Hepatic stellate cell (primary cell): ENCODE measurements at places on chromosomes 1 and 21.

DNA sequence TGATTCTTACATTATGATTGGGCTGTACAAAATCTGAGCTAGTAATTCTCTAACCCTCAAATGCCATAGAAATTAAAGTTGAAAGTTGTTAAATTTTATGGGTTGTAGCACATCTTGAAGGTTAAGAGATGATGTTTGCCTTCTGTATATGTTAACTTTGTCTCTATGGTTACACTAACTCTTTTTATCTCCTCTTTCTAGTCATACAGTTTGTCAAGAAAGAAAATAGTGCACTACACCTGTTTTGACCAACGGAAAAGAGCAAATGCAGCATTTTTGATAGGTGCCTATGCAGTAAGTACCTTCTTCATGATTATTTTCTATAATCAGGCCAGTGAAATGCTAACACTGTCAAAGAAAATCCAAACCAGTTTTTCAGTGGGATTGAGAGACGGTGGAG is 38.2 kb downstream of the CDC14A start:
- DNase-seq: no peak

DNA sequence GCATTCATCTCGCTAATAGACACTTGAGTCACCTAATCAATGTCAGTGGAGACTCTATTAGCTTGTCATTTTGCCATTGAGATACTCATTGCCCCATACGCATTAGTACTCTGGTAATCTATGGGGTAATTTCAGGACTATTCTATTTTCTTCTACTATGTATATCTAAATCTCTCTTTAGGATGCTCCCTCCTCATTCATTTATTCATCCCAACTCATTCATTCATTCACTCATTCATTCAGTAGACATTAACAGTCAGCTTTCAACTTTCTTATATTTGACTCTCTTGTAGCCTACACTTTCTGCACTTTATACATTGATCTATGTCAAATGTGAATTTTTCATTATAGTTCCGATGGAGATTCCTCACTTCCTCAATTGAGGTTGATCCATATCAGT is 170.9 kb downstream of the ASTN1 start:
- no peak for DNase-seq

DNA sequence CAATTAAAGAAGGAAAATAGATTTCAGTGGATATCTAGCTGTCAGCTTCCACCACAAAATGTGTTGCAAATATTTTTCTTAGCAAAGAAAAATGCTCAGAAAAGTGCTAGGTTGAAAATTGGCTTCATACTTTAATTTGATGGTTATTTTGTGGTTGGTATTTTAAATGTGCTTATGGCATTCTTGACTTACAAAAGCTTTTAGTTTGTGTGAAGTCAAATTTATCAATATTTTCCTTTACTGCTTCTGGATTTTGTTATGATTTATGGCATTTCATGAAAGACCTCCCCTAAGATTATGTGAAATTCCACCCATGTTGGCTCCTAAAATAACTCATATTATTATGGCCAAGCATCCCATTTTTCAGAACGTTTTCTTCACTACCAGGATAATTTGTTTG is 51.5 kb downstream of the PSMG1 start:
- no peak for DNase-seq

DNA sequence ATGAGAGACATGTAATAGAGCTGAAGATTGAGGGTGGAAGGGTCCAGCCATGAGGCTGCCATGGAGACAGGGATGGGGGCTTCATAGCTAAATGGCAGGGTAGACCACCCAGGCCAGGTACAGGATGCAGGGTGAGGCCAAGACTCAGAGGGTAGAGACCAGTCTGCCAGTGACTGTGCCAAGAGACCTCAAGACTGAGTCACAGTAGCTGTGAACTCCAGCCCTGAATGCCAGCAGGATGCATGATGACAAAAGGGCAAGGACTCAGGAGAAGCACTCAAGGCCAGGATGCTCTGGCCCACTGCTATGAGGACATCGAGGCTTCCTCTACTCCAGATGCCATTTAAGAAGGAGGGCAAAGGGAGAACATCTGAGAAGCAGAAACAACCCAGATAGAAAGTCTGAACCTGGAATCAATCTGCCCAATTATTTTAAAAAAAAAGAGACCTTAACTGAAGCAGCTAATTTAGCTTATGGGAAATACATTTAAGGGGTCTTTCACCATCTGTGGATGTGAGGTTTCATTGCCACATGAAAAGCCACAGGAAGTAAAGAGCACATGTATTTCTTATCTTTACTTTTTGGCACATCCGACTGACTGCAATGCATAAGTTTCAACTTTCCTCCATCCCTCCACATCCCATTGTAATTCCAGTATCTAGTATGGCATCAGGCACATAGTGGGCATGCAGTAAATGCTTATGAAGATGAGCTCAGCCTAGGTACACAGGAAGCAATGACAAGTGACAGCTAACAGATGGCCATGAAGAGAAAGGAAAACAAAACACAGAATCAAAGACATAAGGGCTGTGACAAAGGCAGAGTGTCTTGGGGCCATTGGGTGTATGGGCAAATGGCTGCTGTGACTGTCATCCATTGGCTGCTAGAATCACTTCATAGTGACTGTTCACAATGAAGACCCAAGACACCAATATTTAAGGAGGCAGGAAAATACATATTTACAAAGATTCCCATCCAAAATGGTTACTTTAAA is 40.2 kb downstream of the SUSD4 start:
- DNase-seq: no peak

DNA sequence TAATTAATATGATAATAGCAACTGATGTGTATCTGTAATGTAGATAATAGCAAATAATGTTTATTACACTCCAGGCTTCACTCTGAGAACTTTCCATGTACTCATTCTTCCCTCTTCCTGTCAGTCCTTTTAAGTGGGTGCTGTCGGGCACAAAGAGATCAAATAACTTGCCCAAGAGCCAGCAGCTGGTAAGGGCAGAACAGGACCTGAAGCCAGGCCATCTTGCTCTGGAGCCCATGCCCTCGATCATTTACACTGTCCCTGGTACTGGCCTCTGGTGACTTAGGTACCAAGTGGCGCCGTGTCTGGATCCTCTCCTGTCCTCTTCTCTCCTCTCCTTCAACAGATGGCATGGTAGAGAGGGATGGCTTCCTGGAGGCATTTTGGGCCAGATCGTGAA is 97.2 kb downstream of the VPS13D start:
- no peak for DNase-seq

DNA sequence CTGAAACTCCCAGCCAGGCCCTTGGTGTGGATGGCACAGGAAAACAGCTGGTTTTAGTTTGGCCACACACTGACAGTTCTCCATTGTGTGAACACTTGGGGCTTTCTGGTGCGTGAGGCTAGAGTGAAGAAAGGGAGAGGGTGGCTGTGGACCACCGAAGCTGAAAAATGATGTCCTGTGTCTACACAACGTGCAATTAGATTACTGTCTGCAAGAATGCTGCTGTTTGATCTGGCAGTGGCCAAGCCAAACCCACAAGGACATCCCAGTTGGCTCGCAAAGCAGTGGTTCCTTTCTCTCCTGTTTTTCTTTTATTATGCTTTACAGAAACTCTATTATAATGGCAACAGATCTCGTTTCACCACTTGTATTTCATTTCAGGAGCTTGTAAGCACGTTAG is 58.9 kb downstream of the ERG start:
- DNase-seq: no peak

DNA sequence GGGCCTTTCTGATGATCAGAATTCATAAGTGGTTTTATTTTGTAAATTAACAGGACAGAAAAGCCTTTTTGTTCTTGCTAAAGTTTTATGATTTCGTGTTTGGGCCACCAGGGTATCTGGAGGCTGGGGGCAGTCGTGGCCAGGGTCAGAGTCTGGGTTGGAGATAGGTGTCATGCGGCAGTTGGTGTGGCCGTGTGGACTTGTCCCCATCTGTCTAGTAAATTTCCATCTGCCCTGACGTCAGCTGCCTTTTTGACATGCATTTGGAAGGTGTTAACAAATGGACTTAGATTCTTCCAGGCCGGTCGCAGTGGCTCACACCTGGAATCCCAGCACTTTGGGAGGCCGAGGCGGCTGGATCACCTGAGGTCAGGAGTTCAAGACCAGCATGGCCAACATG is 56.8 kb downstream of the SKI start:
- DNase-seq: no peak

DNA sequence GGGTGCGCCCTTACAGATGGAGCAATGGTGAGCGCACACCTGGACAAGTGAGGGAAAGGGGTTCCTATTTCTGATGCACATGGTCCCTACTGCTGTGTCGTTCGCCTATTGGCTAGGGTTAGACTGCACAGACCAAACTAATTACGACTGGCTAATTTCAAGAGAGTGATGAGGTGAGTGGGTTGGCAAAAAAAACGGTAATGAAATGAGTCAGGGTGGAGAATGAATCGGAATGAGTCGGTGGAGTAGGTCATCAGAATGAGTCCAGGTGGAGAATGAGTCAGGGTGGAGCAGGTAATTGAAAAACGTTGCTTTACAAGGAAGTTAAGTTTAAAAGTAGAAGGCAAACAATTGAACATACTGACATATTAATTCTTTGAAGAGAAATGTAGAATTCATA is 79.8 kb downstream of the WDR4 start:
- DNase-seq: no peak

GRCh38 chr1:27071049-27071416 is 58.4 kb upstream of the TENT5B start:
- DNase-seq: peak; percentile 61

DNA sequence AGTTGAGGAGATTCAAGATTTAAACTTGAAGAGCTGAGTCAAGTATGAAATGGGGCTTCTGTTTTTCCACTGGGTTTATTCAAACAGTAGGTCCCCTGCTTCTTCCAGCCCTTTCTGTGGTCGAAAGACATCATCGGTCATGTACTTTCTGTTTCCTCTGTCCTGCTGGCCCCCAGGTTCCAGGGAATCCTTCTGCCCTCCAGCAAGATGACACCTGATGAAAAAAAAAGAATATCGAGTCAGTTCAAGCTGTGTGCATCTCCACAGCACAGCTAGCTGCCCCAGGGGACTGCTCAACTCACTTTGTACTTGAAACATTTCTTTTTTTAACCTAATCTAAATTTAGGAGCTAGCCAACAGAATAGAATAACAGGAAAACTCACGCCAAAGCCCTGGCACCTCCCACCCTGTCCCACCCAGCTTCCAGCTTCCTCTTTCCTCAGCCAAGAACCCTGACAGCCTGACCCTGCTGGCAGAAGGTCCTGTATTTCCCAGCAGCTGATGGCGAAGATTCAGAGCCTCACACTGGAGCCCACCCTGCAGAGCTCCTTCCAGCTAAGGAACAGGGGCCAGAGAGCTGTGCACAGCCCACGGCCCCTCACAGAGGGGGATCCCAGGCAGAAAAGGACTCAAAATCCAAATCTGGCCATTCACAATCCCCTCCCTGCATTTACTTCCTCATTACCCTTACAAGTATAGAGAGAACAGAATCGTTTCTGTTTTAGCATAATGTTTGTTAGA is 176.5 kb downstream of the PSMG1 start:
- no peak for DNase-seq

- DNase-seq: no peak
Observed at GRCh38 chr1:47434051-47434842, 3.6 kb upstream of the FOXD2 start.

GRCh38 chr1:47211796-47212269 is 20.2 kb downstream of the TAL1 start:
- no peak for DNase-seq

DNA sequence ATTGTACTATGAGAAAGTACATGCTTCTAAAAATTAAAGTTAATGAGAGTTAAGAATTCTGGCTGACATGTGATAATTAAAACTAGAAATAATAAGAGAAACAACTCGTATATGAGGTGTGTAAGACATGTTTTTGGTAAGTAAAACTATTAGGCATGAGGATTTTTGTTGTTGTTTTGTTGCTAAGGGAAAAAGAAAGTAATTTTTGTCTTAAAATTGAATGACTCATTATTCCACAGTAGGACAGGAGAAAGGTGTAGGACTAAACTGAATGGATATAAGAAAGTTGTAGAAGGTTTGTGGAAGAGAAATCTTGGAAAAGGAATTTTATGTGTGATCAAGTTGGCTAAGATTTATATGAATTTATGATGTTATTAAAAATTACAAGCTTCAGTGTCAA is 54.8 kb downstream of the TBX19 start:
- DNase-seq: no peak

- DNase-seq: no peak
Observed at GRCh38 chr1:9633493-9633892, 18.0 kb upstream of the PIK3CD start.

DNA sequence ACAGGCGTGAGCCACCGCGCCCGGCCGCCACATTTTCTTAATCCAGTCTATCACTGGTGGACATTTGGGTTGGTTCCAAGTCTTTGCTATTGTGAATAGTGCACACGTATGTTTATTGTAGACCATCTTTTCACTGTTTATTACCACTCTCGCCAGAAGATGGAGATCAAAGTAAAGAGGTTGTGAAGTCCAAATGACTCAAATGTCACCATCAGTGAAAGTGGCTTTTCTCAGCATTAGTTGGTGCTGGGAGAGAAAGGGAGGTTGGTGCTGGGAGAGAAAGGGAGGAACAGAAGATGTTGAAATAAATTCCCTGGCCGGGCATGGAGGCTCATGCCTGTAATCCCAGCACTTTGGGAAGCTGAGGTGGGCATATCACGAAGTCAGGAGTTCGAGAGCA is 10.4 kb upstream of the UHMK1 start:
- no peak for DNase-seq

GRCh38 chr1:15231714-15232201 is 15.3 kb upstream of the FHAD1 start:
- DNase-seq: no peak

DNA sequence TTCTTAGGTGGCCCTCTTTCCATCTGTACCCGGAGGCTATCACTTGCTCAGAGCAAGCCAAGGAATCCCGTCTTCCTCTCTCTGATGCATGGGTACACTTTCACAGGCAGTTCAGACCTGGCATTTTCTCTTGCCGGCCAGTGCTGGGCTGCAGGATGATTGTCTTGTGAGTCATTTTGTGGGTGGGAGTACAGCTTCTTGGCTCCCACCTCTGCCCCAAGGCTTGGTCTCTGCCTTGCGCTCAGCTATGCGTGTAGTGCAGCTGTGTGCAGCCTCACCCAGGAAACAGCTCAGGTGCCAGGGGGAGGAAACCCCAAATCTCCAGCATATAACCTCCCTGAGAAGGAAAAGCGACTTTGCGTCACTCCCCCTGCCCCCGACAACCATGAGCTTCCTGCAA is 3.9 kb upstream of the AJAP1 start:
- no peak for DNase-seq

- no peak for DNase-seq
Observed at GRCh38 chr1:197402189-197402588, 134.1 kb downstream of the CRB1 start.

- DNase-seq: peak; percentile 64
Observed at GRCh38 chr1:168234846-168235547, 9.2 kb downstream of the SFT2D2 start.

DNA sequence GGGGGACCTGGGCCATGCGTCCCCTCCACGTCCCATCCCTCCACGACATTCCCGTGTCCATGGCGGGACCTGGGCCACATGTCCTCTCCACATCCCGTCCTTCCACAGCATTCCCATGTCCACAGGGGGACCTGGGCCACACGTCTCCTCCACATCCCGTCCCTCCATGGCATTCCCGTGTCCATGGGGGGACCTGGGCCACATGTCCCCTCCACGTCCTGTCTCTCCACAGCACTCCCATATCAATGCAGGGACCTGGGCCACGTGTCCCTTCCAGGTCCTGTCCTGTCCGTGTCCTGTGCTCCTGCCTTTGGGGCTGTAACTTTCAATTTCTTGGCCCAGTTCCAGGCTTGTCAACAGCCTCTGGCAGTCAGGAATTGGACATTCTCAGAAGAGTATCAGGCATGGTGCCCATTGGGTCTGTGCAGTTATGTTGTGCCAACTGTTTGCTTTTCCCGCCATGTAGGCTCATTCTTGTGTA is 47.1 kb downstream of the WNT9A start:
- no peak for DNase-seq

GRCh38 chr21:14492931-14493330 is 53.2 kb downstream of the SAMSN1 start:
- DNase-seq: no peak
